ENCODE measurements at places on chromosomes 11 and 22.

- no peak for DNase-seq
These were observed 51.9 kb downstream of the IGLL1 start for GRCh38 chr22:23527971-23528740.

DNA sequence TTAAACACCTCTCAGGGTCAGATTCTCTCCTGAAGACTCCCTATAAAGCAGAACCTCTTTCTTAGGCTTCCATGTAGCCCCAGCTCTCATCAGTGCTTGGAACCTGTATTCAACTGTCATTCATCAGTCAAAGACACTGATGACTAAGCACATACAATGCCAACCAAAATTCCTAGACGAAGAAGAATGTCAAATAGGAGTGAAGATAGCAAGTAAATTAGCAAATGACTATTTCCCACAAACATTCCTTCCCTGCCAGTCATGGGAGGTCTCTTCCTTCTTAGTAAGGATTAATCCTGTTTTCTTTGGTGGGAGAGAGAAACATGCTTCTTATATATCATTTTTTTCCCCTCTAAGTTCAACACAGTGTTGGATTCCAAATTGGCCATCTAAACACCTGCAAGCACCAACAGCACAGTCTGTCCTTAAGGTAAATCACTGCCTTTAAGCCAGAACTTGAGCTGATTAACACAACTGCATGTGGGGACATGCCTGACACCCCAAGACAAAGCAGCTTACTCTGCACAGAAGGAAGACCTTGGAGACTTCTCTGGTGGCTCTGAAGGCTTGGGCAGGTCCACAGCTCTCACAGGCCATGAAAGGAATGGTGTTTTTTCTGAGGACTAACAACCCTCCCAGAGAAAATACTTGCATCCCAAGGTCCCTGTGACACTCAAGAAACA lies 47.5 kb upstream of the ME3 start:
- no peak for DNase-seq

DNA sequence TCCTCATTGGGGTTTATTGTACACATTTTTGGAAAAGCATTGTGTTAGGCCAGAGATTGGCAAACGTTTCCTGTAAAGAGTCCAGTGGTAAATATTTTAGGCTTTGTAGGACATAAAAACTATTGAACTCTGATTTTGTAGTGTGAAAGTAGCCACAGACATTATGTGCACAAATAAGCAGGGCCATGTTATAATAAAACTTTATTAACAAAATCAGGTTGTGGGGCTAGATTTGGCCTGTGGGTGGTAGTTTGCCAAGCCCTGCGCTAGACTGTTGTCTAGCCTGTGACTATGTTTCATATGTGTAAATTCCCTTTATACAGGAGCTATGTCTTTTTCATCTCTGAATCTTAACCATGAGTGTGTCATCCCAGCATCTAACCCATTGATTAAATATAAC lies 104.1 kb downstream of the FBXO7 start:
- DNase-seq = no peak

- no peak for DNase-seq
These were observed 11.2 kb downstream of the DDX17 start for GRCh38 chr22:38494939-38495338.

DNA sequence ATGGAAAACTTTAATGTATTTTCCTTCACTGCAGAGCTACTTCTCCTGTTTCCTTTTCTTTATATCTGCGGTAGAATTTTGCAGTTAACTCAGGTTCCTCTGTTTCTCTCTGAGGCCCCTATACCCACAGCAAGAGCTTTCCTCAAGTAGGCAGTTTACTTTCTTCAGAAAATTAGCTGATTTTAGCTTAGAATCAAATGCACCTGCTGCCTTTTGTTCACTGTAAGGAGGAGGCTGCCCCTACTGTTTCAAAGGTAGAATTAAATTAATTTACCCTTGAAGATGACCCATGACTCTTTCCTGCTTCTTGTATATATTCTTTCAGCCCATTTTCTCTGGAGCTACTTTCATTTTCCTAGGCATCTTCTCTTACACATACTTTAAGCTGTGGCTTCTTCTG lies 68.7 kb upstream of the GDPD4 start:
- no peak for DNase-seq

DNA sequence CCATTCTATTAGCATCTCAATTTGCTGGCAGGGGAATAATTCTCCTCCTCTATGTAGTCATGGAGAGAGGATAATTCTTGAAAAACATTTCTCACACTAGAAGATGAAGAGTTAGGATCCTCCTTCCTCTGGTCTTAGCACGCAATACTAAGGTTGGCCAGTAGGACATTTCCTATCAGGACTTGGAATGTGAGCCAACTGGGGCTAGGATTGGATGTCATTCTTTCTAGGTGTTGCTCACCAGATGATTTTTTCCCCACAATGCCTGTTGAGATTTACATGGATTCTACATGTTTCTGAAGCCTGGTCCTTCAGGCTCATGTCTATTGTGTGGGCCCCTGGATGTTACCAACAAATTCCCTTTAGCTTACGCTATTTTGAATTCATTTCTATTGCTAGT lies 28.0 kb downstream of the SLN start:
- no peak for DNase-seq

DNA sequence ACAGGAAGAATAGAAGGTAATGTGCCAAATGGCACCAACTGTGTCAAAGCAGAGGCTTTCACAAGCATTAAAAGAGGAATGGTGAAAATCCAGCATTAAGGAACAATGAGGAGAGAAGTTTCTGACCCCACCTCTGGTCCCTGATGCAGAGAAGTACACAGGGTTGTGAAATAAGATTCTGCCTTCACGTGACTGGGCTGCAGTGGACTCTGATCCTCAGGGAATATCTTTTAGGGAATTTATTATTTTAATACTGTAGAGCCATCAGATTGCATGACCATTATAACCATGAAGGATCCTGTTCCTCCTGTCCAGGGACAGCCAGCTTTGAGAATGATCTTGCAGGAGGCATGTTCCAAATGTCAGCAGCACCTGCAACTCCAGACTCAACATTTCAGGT lies 74.4 kb upstream of the FAR1 start:
- DNase-seq = no peak

DNA sequence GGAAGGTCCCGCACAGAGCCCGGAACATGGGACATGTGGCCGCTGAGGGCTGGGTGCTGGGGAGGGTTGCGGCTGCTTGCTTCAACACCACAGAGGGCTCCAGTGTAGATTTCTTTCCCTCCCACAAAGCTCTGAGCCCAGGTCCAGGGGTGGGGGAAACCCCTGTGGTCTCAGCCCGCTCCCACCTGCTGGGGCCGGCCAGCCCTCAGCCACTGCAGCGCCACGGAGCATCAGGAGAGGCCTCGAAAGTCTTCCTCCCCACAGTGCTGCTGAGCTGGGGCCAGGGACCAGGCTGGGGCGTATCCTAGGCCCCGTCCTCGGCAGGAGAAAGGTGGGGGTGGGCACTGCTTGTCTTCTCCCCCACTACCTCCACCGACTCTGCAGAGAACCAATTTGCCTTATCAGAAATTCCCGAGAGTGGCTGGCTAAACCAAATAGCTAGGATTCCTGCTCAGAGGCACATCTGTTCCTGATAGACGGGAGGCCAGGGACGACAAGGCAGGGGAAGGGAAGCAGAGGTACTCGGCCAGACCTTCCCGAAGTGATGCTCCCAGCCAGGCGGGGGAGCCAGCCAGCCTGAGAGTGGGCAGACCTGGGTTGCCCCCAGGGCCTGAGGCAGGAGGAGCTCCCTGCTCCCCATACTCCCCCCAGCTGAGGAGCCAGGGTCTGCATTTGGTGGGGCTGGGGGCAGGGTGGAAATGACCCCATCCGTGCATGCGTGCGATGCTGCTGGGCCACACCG lies 18.7 kb downstream of the IGF2 start:
- DNase-seq = no peak

DNA sequence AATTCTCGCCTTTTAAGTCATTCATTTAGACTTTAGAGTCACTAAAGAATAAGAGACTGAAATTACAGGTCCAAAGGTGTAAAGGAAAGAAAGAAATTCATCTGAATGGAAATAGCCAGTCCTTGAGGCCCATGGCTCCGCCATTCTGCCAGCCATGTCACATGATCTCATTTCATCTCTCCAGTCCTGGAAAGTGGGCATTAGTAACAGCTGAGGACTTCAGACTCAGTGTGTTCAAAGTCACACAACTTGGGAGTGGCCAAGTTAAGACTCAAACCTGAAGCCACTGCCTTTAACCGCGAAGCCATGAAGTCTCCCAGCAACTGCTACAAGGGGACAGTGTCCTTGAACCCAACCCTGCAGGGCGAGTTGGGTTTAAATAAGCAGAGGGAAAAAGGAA lies 103.7 kb downstream of the PRR5L start:
- no peak for DNase-seq

GRCh38 chr11:61125310-61125684 lies 23.0 kb downstream of the CD5 start:
- no peak for DNase-seq

GRCh38 chr11:22928207-22928917 lies 68.1 kb upstream of the CCDC179 start:
- DNase-seq = no peak

GRCh38 chr11:96205460-96205809 lies 137.6 kb downstream of the MAML2 start:
- no peak for DNase-seq

- DNase-seq = peak; percentile 35
These were observed 60.4 kb downstream of the LARGE2 start for GRCh38 chr11:45982656-45983470.

DNA sequence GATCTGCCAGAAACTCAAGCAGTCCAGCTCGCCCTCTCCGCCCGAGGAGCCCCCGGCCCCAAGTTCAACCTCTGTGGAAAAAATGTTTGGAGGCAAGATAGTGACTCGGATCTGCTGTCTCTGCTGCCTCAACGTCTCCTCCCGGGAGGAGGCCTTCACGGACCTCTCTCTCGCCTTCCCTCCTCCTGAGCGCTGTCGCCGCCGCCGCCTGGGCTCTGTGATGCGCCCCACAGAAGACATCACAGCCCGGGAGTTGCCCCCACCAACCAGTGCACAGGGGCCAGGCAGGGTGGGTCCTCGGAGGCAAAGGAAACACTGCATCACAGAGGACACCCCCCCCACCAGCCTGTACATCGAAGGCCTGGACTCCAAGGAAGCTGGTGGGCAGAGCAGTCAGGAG lies 20.8 kb downstream of the USP35 start:
- no peak for DNase-seq

DNA sequence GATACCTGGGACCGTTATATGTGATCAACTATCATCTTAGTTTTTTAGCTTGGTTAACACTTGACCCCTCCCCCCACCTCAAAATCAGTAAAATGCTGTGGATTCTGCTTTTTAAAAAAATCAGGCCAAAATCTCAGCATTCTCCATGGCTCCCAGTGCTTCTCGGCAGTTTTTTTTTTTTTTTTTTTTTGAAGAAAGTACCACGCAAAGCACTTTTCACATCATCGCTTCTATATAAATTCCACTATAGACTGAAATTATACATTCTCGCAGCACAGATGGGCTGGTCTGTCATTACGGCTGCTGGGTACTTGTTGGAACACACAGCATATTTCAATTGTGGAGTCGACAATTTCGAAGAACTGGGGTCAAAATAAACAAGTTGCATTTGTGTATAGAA lies 67.7 kb upstream of the PPARA start:
- no peak for DNase-seq

DNA sequence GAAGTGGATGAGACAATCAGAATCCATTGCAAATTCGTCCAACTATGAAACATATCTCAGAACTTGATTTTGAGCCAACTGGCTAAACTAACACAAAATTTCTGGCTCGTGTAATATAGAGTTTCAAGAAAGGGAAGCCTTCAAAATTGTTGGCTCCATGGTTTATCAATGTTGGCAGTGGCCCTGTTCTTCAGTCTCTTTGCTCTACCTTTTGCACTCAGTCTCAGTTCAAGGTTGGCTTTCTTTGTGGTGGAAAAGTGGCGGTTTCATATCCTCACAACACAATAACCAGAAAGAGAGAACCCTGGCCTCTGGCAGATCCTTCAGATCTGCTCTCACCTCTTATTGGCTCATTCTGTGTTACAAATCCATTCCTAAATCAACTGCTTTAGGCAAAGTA lies 473.8 kb upstream of the API5 start:
- no peak for DNase-seq

DNA sequence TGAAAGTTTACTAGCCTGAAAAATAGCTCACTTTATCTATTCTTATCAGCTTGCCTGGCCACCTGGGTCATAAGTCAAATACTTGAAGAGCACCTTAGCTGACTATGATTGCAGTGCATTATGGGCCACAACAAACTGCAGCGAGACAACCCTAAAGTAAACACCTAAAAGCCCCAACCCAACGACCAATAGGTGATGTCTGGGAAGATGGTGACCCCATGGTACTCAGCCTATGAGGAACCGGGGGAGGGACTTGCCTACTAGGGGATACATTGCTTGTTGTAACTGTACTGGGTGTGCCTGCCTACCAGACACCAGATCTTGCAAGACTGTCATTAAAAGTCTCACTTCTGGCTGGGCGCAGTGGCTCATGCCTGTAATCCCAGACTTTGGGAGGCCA lies 35.6 kb upstream of the APOBEC3A start:
- DNase-seq = no peak

- no peak for DNase-seq
These were observed 33.6 kb upstream of the CLMP start for GRCh38 chr11:123228496-123229163.

DNA sequence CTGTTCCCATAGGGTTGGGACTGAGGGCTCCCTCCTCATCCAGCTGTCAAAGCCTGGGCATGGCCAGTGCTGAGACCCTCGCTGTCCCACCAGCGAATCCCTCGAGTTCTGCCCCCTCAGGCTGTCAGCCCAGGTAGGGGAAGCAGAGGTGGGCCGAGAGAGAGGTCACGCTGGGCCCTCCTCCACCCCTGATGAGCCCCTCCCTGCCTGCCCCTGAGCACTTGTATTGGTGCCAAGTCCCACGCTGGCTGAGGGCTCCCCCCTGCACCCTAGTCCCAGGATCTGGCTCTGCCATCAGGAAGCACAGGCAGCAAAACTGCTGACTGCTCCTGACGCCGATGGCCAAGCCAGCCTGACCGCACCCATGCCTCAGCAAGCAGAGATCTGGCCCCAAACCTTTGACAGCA lies 3.3 kb downstream of the PRR33 start:
- no peak for DNase-seq

- no peak for DNase-seq
These were observed 72.6 kb upstream of the GDPD4 start for GRCh38 chr11:77374108-77374507.

GRCh38 chr11:79506734-79507344 lies 66.0 kb upstream of the TENM4 start:
- DNase-seq = no peak

DNA sequence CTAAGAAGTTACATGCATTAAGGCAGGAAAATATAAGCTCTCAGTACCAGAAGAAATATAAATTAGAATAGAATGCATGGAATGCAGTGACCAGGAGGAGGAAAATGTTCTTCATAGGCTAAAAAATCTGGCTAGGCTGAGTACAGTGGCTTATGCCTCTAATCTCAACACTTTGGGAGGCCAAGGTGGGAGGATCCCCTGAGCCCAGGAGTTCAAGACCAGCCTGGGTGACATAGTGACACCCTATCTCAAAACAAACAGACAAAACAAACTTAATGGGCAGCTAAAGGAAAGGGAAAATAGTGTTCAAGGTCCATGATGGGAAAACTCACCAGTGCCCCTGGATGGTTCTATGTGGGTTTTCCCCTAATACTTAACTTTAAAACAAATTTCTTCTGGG lies 78.3 kb upstream of the RASSF10 start:
- no peak for DNase-seq

- no peak for DNase-seq
These were observed 1.0 kb upstream of the SEC14L4 start for GRCh38 chr22:30506507-30506968.

Measured in stimulated activated CD4-positive, alpha-beta T cell treated with anti-CD3 and anti-CD28 coated beads, Interleukin-2, amount 100 ng/mL, for 48 hours (primary cell).